ENCODE measurements at places on chromosomes 5 and 9. TPM values are rescaled to one million over a fixed set of nuclear protein-coding genes. Genes with fewer than 3 reads are reported as not detected.

DNA sequence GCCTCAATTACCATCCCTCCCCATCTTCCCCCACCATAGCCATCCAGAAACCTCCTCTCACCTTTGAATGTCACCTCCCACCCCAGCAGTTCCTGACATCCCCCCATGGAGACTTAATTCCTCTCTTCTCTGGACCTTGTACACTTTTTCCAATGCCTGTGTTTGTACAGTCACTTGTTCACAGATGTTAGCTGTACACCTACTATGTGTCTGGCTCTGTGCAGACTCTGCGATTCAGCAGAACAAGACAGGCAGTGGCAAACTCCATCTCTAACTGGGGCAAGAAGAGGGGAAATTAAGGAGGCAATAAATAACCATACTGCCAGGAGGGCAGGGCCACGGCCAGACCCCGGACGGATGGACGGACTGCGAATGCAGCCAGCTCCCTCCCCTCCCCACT, 29.8 kb upstream of the CRB2 start:
- no peak for DNase-seq

GRCh38 chr5:72624641-72625236, 117.5 kb upstream of the ZNF366 start:
- DNase-seq = no peak

DNA sequence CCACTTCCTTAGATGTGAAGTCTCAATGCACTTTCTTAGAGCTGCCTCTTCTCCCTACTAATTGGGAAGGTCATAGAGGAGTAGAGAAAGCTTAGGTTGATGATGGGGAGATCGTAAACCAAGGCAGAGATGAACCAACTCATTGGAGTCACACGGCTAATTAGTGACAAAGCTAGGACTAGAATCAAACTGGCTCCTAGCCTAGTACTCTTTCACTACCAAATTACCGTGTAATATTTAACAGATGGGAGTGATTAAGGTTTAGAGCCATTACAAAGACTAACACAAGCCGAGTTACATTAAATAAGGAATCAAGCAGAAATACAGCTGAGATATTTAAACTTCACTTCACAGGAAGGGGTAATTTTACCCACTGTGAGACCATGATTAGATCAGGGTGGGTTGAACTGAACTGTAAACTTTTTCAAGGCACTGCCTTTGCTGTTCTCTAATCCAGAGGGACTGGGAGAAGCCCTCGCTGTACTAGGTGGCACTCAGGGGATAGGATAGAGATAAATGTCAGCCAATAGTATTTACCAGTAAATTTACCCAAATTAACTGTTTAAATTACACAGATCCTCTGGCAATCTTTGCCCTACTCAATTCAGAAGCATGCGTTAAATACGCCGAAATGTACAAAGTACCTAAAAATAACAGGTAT, 166.4 kb upstream of the PIK3R1 start:
- DNase-seq = no peak

- no peak for DNase-seq
Observed at GRCh38 chr5:127290946-127291693, 524 bp downstream of the MEGF10 start.

GRCh38 chr5:154199263-154199662, 8.7 kb downstream of the GALNT10 start:
- no peak for DNase-seq

GRCh38 chr5:125411744-125412560, 665.5 kb upstream of the ZNF608 start:
- DNase-seq = peak; percentile 78

- no peak for DNase-seq
Observed at GRCh38 chr5:60960591-60960990, 15.6 kb downstream of the NDUFAF2 start.

- DNase-seq = no peak
Observed at GRCh38 chr9:113569472-113570060, 106.0 kb downstream of the RGS3 start.

GRCh38 chr5:7907612-7908011, 38.7 kb downstream of the MTRR start:
- DNase-seq = no peak

- DNase-seq = no peak
Observed at GRCh38 chr9:134268747-134269146, 57.5 kb upstream of the RXRA start.

DNA sequence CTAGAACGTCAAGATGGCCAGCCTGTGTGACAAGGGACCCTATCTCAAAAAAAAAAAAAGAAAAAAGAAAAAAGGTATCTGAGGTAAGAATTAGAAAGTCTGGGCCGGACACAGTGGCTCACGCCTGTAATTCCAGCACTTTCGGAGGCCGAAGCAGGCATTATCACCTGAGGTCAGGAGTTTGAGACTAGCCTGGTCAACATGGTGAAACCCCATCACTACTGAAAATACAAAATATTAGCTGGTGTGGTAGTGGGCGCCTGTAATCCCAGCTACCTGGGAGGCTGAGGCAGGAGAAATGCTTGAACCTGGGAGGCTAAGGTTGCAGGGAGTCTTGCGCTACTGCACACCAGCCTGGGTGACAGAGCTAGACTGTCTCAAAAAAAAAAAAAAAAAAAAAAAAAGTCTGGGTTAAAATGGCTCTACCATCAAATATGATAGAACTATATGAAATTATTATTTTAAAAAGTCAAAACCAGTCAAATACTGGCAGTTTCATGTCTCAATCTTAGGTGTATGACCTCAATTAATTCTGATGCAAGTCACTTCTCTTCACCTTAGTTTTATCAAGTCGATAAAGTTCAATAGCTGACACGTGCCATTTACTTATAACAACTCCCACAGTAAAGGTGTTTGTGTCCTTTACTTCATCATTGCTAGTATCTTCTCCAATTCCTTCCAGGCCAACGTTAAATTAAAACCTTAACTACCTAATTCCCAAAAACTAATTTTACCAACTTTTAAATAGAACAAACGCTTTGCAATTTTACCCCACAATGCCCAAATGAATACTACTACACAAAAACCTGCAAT, 1.1 kb downstream of the RPS23 start:
- no peak for DNase-seq

DNA sequence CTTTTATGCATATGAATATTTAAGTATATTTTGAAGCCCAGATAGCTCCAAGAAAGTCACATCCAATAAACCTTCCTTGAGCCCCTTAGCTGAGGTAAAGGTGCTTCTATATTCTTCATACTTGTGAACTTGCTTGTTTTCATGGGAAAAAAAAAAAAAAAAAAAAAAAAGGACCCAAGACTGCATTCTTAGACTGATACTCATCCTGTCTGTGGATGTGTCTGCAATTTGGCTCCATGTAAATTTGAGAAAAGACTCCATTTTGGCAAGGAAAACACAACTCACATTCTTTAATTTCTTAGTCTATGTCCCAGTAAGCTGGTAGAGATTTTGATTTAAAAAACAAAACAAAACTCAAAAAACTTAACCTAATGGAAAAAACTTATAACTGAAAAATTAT, 238.3 kb downstream of the FBXL17 start:
- no peak for DNase-seq

DNA sequence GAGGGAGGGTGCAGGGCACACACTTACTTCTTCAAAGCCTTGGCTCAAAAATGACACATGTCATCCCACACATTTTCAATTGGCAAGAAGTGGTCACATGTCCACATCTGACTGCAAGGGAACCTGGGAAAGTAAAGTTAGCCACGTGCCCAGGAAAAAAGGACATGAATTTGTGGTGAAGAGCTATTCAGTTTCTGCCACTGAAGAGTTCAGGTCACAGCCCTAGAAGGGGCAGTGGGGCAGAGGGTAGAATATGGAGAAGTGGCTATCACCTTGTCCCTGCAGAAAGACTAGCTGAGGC, 1.9 kb upstream of the RGS14 start:
- no peak for DNase-seq

Gene SPOCK1
- total RNA-seq = 22.4 TPM

Gene IL4
- total RNA-seq = not detected

Gene GLRA1
- not detected for total RNA-seq

Gene FBN2
- total RNA-seq = not detected

Gene KCTD16
- 2.6 TPM for total RNA-seq
